ENCODE measurements at places on chromosomes 3 and 15.

- DNase-seq, result no peak
Observed at GRCh38 chr15:45589256-45589655, 2.1 kb downstream of the BLOC1S6 start.

DNA sequence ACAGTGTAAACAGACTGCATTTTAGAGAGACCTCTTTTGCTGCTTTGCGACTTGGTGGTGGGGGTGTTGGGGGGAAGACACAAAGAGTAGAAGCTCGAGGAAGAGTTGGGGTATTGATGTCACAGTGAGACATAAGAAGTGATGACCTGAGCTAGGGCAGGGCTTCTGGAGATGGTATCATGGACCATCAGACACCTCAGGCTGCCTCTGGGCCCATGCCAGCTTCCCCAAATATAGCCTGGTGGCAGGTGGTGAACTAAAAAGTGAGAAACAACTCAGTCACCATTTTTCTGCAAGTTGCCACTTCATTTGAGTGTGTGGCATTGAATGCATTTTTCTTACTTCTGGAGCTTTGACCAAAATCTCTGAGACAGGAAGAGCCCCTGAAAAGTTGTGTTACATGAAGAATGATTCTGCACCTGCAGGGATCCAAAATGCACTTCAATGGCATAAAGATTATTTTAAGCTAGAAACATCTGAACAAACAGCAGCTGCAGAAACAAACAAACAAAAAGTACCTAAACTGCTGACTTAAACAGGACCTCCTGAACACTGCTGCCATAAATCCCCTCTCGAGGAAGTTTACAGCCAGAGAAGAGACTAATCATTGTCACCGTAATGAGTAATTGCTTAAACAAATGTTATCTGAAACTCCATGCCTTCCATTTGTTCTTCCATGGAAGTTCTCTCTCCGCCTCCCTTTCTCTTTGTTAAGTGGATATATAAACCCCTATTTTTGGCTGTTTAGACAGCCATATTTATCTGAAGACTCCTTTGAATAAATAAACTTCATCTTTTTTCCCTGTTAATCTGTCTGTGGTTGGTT, 15.2 kb upstream of the XIRP1 start:
- DNase-seq, result no peak

DNA sequence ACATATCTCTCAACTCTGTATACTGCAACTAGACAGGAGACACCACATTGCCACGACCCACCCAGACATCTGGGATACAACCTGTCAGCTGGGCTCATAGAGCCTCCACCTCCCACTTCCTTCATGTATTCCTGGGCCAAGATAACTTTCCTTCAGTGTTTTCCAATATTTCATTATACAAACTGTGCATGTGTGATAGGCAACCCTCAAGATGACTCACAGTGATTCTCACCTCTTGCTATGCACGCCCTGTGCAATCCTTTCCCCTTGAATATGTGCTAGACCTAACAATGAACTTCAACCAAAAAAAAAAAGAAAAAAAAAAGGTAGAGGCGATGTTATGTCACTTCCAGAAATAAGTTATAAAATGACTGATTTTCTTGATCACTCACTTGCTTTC, 138.0 kb upstream of the ALCAM start:
- DNase-seq, result no peak

DNA sequence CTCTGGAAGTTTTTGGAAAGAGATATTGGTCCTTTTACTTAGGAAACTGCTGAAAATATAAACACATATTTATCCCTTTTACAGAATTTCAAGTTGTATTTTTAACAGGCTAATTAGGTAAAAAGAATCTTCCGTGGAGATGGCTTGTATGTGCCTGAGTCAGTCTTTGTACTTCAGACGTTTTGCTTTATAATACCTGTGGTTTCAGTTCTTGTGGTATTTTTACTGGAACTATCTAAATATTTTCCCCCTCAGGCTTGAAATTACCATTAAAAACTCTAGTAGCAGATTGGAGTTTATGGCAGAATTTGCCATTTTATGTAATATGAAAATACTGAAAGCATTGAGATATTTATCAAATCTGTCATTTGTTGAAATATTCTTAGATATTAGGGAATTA, 151.6 kb upstream of the CGNL1 start:
- DNase-seq, result no peak

GRCh38 chr3:167929968-167930367, 165.8 kb downstream of the GOLIM4 start:
- no peak for DNase-seq

GRCh38 chr3:186180891-186181481, 72.1 kb upstream of the ETV5 start:
- DNase-seq, result no peak

- no peak for DNase-seq
Observed at GRCh38 chr15:100252359-100252758, 89.4 kb downstream of the ADAMTS17 start.

- DNase-seq, result no peak
Observed at GRCh38 chr15:96038650-96039049, 291.9 kb upstream of the NR2F2 start.

DNA sequence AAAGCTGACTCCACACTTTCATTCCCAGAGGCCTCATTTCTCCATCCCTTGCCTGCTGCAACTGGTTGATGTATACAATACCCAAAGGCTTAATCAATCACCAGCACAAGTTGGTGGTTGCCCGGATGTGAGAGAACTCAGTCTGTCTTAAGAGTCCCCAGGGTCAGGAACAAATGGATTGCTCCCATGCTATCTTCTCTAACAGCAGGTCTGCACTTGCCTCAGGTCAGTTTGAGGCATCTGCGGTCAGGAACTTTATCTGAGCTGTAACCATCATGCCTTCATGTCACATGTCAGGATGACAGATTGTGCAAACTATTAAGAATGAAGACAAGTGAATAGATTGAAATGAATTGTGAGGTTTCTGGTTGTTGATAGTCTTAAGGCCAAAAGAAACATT, 56.1 kb downstream of the BFSP2 start:
- DNase-seq, result no peak

- DNase-seq, result no peak
Observed at GRCh38 chr15:57184502-57184901, 191.8 kb upstream of the CGNL1 start.

DNA sequence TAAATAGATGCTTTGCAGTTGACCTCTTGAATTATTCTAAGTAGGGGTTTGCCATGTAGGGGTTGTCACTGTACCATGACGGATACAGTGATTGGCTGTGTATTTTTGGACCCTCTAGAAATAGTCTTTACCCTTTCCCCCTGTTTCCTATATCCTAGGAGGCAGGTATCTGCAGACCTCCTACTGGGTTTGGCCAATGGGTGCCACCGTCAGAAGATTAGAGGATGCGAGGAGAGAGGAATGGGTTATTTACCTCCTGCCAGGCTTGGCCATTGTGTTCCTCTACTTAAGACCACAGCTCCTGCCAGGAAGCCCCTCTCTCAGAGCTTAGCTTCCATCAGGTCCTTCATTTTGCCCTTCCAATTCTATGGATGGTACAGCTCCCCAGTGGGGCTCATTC, 40.2 kb upstream of the CLRN1 start:
- no peak for DNase-seq

- no peak for DNase-seq
Observed at GRCh38 chr3:21889166-21889565, 138.2 kb upstream of the ZNF385D start.

GRCh38 chr15:43948691-43949325, 122.0 kb downstream of the WDR76 start:
- no peak for DNase-seq

GRCh38 chr3:67655364-67656121, 1.1 kb upstream of the SUCLG2 start:
- peak; percentile 40 for DNase-seq

DNA sequence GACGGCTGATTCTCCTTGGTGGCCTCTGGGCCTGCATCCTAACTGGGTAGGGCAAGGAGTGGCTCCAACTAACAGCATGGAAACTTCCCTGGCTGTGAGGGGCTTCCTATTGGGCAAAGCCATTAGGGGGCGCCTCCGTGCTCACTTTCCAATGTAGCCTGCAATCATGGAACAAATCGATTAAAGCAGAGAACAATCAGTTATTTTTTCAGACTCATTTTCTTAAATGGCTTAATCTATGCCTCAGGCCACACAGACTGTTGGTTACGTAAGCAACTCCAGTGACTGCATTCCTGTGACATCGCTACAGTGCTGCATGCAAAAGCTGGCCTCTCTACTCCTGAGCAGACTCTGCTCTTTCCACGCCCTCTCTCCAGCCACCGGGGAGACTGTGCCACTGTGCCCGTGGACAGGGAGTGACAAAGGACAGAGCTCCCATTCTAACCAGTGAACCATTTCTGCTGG, 278.9 kb downstream of the KLF13 start:
- DNase-seq, result no peak

Data from stimulated activated CD8-positive, alpha-beta memory T cell treated with anti-CD3 and anti-CD28 coated beads, Interleukin-4, amount 100 ng/mL, for 4 hours (primary cell).